ENCODE measurements at places on chromosomes 3 and 15.

- no peak for DNase-seq
These were observed 57.9 kb downstream of the KLF13 start for GRCh38 chr15:31384568-31384967.

DNA sequence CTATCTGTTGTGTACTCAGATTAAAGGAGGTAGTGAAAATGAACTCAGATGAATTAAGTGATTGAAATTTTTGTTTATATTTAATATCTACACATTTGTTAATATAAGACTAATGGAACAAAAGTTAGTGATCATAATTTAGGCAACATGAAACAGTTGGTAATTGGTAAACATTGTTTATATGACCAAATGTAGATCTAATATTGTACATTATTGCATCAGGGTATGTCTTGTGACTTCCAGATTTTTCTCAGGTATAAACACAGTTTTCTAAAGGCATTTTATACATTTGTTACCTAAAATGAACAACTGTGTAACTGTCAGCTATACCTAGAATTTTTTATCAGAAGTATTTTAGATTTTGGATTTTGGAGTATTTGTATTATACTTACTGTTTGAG lies 14.8 kb downstream of the GMPS start:
- DNase-seq = no peak

GRCh38 chr3:64983583-64984359 lies 296.0 kb upstream of the ADAMTS9 start:
- no peak for DNase-seq

- DNase-seq = no peak
These were observed 118.1 kb downstream of the TBC1D2B start for GRCh38 chr15:77959432-77959879.

Data from NCI-H187 (cell line).